ENCODE measurements at places on chromosomes 12 and 14.

GRCh38 chr14:22886500-22887259 lies 3.7 kb downstream of the REM2 start:
- DNase-seq, result peak; percentile 32

- no peak for DNase-seq
Observed at GRCh38 chr14:75464626-75465025, 36.8 kb downstream of the JDP2 start.

DNA sequence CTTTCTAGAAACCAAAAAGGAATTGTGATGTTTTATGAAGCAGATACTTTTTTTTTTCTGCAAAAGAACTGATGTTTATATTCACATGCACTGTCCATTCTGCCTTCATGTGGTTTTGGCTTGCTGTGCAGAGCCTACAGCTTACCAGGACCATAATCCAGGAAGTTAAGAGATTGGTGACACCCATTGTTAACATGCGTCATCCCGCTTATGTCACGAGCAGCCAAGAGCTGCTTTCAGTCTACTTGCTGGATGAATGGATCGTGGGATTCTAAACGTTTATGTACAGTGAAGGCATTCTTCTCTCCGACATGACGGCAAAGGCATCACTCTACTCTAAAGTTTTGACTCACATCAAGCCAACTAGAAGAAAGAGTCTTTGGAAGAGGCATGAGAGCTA lies 76.6 kb downstream of the PAX9 start:
- no peak for DNase-seq

GRCh38 chr12:97024393-97024792 lies 117.3 kb downstream of the NEDD1 start:
- DNase-seq, result no peak

- DNase-seq, result no peak
Observed at GRCh38 chr12:115988212-115988611, 289.3 kb downstream of the MED13L start.

DNA sequence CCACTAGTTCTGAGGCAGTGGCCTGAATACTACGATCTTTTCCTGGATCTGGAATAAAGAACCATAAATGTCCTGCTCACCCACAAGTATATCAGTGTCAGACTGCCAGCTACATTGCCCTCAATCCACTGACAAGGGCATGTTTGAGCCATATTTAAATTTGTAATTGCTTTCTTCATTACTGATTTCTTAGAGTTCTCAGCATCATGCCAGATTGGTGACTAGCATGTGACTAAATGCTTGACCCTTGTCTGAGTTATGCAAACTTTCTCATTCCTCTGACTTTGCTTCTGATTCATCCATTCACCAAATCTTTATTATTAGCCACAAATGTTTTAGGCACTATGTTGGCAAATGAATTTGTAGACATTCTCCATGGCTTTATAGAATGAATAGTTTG lies 143.6 kb upstream of the SLC16A7 start:
- DNase-seq, result no peak

GRCh38 chr12:6062757-6063735 lies 61.4 kb downstream of the VWF start:
- peak; percentile 40 for DNase-seq

DNA sequence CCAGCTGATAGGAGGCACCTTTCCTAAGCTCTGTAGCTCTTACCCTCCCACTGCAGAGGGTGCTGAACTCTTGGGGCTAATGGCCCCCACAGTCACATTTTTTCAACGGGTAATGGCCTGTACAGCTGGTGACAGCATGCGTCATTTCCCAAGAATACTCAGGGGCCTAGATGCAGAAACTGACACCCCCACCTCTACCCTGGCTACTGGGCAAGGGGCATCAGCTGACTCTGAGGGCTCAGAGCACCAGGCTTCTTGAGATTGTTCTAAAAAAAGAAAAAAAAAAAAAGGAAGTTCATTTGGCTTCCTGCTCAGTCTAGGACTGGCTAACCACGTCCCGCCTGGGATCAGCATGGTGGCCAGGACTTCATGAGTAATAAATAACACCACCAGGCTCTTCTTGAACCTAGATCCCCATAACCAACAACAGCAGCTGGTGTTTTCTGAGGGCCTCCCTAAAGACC lies 35.2 kb downstream of the ZFP36L1 start:
- DNase-seq, result no peak

DNA sequence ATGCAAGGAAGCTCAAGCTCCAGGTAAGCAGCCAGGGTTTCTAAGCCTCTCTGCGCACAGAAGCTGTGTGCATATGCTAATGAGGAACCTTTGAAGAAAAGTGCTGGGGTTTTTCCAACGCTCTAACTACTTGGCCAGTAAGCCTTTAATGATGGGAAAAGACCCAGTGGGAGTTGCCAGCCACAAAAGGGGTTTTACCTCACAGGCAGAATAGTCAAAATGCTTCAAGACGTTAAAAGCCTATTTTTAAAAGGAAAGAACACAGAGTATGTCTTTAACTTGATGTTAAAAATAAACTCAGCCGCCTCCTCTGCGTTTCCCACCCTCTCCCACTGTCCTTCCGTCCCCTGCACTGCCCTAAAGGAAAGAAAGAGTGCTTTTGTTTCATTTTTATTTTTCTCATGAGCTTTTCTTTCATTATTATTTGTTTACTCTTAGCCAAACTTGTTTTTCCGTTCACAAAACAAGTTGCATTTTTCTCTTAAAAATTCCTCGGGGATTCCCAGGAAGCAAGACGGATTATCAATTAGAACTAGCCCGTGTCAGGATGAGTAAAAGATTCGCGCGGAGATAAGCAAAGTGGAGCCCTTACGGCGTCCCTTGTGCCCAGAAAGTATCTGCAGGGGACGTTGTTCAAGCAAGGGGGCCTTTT lies 209.8 kb upstream of the NUDT4 start:
- no peak for DNase-seq

DNA sequence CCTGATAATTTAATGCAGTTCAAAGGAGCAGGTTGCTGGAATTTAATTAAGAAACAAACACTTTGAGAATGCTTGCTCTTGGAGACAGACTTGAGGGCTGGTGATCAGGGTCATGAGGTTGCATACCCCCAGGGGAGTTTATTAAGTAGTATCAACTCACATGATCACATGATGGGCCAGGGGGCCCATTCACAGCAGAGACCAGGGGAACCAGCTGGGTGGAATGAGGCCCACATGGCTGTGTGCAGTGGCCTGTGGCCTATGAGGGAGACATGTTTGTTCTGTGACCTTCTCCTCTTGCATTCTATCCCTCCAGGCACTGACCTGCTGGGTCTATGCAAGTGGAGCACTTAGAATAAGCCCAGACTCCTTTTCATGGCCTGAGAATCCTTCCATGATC lies 266.6 kb upstream of the PWP1 start:
- DNase-seq, result no peak

GRCh38 chr12:42364692-42365091 lies 38.7 kb downstream of the PPHLN1 start:
- DNase-seq, result no peak

DNA sequence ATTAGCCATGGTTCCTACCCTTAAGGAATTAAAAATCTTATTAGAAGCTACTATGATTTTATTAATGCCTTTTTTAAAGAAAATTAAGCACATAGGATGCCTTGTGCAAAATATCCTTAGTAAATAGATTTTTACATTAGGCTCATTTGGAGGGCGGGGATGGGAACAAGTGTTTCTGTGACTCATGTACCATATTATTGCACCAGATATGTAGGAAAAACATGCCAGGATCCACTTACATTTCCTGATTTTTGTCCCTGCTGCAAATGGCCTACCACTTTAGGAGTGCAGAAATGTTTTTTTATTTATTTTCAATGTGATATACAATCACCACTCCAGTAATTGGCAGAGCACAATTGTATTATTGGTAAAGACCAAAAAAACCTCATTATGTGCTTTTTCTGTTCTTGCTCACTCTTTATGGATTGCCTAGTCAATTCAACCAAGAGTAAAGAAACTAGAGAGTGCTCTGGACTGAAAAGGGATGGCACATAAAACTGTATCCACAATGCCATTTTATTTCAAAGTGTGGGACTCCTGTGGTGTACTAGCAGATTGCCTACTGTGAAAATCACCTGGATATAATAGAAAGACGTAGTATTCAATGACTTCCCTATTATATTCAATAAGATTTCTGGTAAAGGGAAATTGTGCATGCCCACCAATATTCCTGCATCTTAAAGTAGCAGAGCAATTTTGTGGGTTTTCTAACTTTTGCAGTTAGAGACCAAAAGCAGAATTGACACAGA lies 86.9 kb downstream of the ANO6 start:
- no peak for DNase-seq

DNA sequence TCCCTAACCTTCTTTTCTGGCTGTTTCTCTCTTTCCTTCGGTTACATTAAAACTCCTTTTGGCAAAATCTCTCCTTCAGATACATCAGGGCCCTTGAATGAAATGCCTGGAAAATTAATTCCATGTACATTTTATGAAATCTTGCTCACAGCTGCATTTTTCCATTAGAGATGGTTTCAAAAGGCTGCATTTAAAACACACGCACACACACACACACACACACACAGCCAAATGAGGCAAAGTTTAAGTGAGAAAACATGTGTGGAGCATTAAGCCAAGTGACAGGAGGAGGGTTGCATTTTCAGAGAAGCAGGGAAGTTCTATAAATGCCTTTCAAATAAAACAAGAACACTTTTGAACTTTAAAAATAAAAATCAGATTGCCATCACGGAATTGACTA lies 216.4 kb downstream of the LRIG3 start:
- no peak for DNase-seq

GRCh38 chr14:53534841-53535240 lies 381.7 kb upstream of the DDHD1 start:
- no peak for DNase-seq

Measured in activated naive CD8-positive, alpha-beta T cell treated with anti-CD3 and anti-CD28 coated beads, Interleukin-2, amount 50 U/mL, for 16 hours (primary cell).